GF-D8 (cell line): ENCODE measurements at places on chromosomes 6 and 20.

DNA sequence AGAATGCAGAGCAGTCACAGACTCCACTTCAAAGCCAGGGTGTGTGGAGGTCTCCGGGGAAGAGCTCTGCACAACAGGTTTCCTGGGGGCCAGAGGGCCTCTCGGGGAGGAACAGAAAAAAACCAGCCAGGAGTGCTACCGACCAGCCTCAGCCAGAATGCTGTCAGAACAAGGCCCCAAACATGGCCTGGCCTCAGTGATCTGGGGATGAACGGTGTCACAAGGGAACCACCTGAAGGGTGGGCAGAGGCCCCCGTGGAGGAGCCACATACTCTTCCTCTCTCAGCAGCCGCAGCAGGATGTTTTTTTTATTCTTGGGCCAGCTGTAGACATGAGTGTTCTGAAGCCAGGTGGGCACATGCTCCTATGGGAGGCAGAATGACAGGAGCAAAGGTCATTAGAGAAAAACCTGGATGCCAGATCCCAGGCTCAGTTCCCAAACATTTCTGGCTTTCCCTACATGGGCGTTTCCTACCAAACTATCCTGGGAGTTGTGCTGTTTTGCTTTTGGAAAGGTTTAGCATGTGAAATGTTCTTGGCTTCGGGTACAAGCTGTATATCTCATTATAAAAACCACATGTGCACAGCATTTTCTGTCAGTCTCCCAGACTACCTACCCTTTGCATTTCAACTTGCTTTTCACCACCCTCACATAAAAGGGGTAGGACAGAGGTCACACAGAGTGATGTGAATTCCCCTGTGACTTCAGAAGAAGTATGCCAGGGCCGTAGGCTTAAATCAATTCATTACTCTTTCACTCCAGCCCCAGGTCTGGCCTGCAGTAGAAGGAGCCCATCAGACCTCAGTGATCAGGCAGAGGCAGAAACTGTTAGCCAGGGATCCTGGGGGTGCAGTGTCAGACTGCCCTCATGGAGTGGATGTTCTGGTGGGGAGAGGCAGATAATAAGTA, 46.2 kb downstream of the TRAF3IP2 start:
- no peak for DNase-seq

DNA sequence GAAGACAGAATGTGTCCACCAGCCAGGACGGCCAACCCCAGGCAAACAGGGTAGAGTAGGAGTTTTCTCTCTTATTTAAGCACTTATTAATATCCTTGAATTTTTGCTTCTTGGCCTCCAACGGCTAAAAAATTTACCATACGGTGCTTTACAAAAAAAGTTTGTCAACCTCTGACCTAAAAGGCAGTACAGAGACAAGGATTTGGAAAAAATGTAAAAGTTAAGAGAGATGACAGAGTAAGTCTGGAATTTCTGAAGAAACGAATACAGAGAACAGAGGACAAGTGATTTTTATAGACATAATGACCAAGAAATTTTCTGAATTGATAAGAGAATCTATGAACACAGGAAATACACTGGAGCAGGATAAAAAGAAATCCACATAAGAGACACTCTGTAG, 10.2 kb downstream of the OSER1 start:
- no peak for DNase-seq

GRCh38 chr6:112037783-112038216, 16.1 kb upstream of the CCN6 start:
- no peak for DNase-seq

GRCh38 chr20:34215711-34216381, 25.4 kb upstream of the ASIP start:
- DNase-seq = no peak

DNA sequence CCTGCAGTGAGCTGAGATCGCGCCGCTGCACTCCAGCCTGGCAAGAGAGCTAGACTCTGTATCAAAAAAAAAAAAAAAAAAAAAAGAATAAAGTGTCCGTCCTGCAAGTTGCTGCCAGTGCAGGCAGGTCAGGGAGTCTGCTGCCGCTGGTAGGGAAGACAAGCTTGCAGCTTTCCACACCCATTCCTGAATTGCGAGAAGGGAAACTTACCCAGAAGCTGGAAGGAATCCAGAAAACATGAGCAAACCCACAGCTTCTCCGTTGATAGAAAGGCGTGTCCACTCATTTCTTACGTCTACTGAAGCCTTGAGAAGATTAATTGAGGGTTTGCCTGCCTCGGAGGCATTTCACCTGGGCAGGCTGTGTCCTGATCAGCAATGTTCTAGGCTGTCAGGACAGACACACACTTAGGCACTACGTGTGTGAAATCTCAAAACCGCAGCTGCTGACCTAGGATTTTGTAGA, 61.6 kb upstream of the DSP start:
- DNase-seq = no peak

DNA sequence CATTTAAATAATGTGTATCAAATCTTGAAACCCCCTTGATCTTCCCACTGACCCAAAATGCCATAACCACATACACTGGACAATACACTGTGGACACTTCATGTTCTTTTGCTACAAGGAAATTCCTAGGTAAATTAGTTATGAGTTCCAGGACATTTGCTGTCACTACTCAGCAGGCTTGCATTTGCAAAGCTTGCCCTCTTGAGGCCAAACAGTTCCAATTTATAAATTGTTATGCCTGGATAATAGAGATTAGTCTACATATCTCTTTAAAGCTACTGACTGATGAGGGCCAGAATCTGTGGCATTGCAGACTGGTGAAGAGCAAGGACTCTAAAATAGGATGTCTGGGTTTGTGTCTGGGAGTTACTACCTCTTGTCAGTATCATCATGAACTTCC, 17.4 kb upstream of the RAB32 start:
- no peak for DNase-seq

GRCh38 chr20:61516346-61517208, 264.5 kb downstream of the CDH4 start:
- no peak for DNase-seq

GRCh38 chr6:159090530-159091480, 46.0 kb upstream of the TAGAP start:
- DNase-seq = no peak

GRCh38 chr6:117681162-117681741, 6.0 kb downstream of the NUS1 start:
- no peak for DNase-seq

- no peak for DNase-seq
Measured at GRCh38 chr6:41505122-41506049, 40.8 kb upstream of the FOXP4 start.

- no peak for DNase-seq
Measured at GRCh38 chr6:122736163-122736562, 43.4 kb upstream of the FABP7 start.

DNA sequence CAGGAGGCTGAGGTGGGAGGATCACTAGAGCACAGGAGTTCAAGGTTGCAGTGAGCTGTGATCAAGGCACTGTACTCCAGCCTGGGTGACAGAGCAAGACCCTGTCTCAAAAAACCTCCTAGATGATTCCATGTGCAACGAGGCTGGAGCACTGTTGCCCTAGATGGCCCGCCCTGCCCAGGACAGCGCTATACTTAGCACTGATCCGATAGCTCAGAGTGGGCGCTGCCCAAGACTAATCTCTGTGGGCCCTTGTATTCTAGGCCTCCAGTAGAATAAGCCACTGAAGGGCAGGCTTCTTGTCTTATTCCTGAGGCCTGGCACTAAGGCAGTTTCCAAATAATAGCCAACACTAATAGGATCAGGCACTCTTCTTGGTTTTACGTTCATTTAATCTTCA, 41.0 kb downstream of the STK35 start:
- DNase-seq = no peak

GRCh38 chr6:104349191-104349590, 510.5 kb downstream of the HACE1 start:
- no peak for DNase-seq

DNA sequence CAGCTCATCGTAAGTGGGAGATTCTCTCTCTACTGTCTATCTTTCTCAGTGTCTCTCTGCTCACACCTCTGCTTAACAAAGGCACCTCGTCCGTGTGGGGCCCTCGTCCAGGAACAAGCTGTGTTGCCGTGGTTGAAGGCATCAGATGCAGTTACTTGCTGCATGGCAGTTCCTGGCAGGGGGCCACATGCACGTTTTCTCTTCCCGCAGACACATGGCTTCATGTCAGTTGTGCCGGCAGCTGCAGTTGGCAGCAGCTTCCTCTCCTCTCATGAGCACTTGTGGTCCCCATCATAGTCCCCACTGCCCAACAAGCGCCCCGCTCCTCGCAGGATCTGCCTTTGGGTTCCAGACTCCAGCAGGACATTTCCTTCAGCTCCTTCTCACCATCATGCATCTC, 7.1 kb upstream of the AFDN start:
- DNase-seq = no peak

GRCh38 chr6:109397020-109397419, 14.8 kb upstream of the CD164 start:
- no peak for DNase-seq

- DNase-seq = no peak
Measured at GRCh38 chr6:11008821-11009220, 35.3 kb downstream of the ELOVL2 start.

- DNase-seq = no peak
Measured at GRCh38 chr6:90194371-90194841, 102.2 kb downstream of the BACH2 start.

- DNase-seq = no peak
Measured at GRCh38 chr20:677957-678356, 2.4 kb upstream of the SCRT2 start.

DNA sequence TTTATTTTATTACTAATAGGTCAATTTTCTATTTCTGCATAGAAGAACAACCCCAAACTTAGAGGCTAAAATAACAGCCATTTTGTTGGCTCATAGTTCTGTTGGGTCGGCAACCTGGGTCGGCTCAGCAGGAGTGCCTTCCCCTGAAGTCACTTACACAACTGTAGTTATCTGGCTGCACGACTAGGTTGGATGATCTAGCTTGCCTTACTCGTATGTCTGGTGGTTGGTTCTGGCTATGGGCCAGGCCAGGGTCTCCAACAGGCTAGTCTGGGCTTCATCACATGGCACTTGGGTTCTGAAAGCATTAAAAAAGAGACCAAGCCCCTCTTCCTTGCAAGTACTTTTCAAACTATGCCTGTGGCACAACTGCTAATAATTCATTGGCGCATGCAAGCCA, 53.5 kb downstream of the STXBP5 start:
- no peak for DNase-seq

GRCh38 chr6:28124350-28124970, at the start of gene ZSCAN16:
Gene ZSCAN16, plus strand, starts transcription at chr6:28124609. Its CDS starts 835 bp downstream, at chr6:28125444.
- peak; percentile 54 for DNase-seq

GRCh38 chr20:49754596-49754995, 40.9 kb upstream of the B4GALT5 start:
- no peak for DNase-seq

DNA sequence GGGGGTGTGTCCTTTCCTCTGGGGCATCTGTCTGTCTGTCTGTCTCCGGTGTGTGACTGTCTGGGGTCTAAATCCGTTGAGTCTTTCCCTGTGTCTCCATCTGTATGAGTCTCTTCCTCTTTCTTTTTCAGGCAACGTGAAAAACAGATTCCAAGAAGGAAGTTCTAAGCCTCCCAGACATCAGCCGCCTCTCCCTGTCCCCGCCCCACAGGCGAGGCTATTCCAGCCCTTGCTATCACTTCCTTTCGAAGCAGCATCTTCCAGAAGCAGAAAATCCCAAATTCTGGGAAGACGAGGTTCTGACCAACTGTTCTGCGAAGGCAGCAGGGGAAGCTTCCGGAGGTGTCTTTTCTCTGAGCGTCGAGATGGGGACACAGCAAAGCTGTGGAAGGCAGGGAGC, 34.0 kb downstream of the PMEPA1 start:
- no peak for DNase-seq

DNA sequence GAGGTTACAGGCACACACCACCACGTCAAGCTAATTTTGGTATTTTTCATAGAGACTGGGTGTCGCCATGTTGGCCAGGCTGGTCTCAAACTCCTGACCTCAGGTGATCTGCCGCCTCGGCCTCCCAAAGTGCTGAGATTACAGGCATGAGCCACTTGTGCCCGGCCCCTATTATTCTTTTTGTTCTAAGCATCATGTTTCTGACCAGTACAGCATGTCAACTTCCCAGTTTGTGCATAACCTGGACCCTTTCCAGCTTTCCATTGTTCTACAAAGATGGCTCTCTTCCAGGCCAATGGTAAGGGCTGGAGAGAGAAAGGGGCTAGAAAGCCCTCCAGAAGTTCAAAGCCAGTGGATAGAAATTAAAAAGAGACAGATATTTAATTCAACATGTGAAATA, 91.3 kb upstream of the TNFAIP3 start:
- no peak for DNase-seq

- no peak for DNase-seq
Measured at GRCh38 chr20:18431206-18431605, 35.6 kb downstream of the DZANK1 start.

- no peak for DNase-seq
Measured at GRCh38 chr6:54058236-54058635, 53.0 kb upstream of the MLIP start.

GRCh38 chr6:148416330-148416965, 73.8 kb downstream of the SASH1 start:
- DNase-seq = no peak

- DNase-seq = no peak
Measured at GRCh38 chr6:158168040-158168289, at the start of gene SERAC1. Gene SERAC1, minus strand, starts transcription at chr6:158168262. Its CDS starts 9,899 bp downstream, at chr6:158158363.

GRCh38 chr6:7687145-7688111, 38.5 kb upstream of the BMP6 start:
- no peak for DNase-seq

GRCh38 chr6:33073431-33073871, at the start of gene HLA-DPA1:
Gene HLA-DPA1, minus strand, starts transcription at chr6:33073649.
- DNase-seq = no peak

- DNase-seq = no peak
Measured at GRCh38 chr6:148968771-148969602, 222.2 kb downstream of the UST start.

DNA sequence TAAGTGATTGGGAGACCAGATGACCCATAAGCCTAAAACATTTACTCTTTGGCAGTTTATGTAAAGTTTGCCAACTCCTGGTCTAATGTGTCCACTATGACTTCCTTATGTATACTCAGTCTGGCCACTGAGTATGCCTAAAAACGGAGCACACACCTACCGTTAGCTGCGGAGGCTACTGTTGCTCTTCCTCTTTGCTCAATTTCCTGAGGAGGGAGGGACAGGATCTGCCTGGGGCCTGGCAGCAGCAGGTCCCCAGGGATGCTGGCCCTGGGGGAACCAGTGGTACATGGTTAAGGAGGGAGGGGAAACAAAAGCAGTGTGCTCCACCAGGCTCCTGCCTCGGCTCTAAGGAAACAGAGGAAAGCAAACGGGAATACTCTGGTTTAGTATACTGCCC, 113.5 kb downstream of the CDYL start:
- DNase-seq = peak; percentile 95

GRCh38 chr6:85537055-85537494, 56.6 kb downstream of the SNX14 start:
- DNase-seq = no peak
